ENCODE measurements at places on chromosomes 7 and 10.
A peak's percentile ranks its signal among the peaks of the same experiment; 100 is the strongest.

DNA sequence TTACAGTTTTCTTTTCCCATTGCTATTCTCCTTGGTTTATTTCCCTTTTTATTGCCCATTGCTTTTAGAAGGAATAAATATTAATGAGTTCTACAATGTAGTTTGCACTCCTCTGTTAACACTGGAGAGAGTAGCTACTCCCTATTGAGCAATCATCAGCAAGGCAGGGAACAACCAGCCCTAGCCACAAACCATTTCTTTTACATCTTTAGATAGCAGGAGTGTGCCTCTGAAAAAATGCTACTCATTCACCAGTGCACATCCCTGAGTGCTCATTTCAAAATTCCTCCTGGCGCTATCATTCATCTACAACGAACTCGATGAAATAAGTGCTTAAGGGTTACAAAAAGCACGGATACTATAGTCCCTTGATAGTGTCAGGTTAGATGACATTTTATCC is 252.9 kb downstream of the THSD7A start:
- no peak for DNase-seq

DNA sequence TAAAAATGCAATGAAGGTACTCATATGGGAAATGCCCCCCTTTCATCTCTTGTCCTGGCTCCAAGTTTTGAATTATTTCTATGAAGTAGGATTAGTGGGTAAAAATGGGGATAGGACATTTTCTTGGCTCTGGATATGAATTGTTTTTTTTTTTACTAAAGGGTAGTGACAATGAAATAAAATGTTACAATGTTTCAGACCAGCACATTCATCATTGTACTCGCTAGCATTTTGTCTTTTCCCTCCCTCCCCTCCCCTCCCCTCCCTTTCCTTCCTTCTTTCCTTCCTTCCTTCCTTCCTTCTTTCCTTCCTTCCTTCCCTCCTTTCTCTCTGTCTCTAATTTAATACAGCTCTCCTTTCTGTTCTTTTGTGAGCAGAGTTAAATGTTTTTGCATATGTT is 64.4 kb downstream of the CDK1 start:
- no peak for DNase-seq

GRCh38 chr10:133318494-133319127 is 9.9 kb downstream of the ZNF511 start:
- peak; percentile 77 for DNase-seq

DNA sequence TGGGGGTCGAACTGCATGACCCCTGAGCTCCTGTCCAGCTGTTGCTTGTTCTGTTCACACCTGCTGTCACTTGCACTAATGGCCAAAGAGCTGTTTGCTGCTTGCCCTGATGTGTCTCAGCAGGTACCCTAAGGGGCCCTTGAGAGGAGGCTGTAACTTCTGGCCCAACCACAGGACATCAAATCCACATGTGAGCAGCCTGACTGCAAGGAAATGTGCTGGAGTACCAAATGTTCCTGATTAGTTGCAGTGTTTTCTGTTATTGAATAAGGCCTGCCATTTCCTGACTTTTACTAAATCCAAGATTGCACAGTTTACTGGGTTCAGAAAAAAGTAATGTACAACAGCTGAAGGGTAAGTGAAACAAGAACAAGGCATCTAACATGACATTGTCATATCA is 91.7 kb upstream of the IL6 start:
- DNase-seq = no peak
